CD4-positive, alpha-beta memory T cell (primary cell): ENCODE measurements at places on chromosomes 1 and 21.

- DNase-seq, result no peak
These were observed 73.8 kb downstream of the POU2F1 start for GRCh38 chr1:167294528-167294927.

- DNase-seq, result no peak
These were observed 10.0 kb downstream of the MRAP start for GRCh38 chr21:32308696-32309095.

- no peak for DNase-seq
These were observed 16.8 kb downstream of the FCER1A start for GRCh38 chr1:159318784-159319551.

GRCh38 chr1:243827206-243827605 is 22.8 kb downstream of the AKT3 start:
- no peak for DNase-seq

DNA sequence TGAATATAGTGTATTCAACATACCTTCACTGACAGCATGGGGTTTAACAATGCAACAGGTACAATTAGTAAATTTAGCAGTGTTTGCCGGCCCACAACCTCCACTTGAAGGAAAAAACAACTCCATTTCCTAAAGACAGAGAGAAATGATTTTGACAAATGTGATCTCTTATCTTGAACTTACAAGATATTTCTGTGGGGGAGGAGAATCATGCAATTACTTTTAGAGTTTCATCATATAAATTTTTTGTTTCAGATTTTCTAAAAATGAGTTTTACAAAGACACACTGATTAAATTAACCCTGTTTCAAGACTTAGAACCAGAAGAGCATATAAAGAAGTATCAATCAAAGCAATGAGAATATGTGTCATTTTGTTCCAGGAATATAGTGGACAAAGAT is 80.3 kb downstream of the NME7 start:
- no peak for DNase-seq

DNA sequence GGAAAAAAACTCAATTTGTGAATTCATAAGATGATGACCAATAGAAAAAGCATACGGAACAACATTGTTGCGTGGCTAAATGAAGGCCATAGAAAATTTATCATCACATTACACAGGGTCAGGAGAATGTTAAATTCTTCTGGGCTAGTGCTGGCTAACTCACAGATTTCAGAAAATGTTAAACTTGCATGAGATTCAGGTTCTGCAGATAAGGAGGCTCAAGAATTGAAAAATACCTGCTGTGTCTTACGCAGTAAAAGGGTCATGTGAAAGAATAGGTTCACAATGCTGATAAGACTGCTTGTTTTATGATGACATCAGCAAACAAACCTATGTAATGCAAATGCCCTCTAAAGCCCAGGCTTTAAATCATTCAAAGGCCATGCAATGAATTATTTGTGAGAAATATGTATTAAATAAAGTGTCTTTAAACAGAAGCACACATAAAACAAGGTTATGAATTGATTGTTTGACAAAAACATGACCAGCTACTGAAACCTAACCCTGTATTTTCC is 378.8 kb downstream of the USP25 start:
- DNase-seq, result no peak

- DNase-seq, result no peak
These were observed 229.9 kb downstream of the TTLL7 start for GRCh38 chr1:83769072-83769471.

- no peak for DNase-seq
These were observed 43.6 kb downstream of the ACP6 start for GRCh38 chr1:147626739-147627138.

DNA sequence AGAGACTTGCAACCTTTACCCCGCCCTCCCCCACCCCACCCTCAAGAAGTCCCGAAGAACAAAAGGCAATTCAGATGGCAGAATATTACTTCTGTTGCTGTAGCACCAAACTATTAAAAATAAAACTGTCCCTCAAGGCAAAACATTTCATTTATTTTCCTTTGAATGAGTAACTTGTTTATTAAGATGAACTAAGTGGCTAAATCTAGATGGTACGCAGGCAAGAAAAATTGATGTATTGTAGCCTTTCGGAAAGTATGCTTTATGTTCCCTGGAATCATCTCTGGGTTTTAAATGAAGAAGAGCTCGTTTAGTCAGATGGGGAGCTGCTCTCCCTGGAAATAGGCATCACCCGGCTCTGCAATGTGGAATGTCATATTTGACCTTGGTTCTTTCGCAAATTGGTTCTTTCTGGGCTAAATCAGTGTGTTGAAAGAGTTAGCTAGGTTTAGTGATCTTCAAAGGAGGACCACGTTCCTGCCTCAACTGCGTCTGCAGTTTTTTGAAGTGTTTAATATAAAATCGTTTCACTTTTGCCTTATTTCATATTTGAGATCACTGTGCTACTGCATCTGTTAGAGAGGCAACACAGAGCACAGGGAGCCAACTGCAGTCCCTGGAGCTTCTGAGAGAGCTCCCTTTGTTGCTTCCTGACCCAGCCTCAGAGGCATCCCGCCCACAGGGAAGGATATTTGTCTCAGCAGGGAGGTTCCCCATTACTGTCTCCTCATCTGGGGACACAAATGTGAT is 61.8 kb downstream of the KIF26B start:
- no peak for DNase-seq

DNA sequence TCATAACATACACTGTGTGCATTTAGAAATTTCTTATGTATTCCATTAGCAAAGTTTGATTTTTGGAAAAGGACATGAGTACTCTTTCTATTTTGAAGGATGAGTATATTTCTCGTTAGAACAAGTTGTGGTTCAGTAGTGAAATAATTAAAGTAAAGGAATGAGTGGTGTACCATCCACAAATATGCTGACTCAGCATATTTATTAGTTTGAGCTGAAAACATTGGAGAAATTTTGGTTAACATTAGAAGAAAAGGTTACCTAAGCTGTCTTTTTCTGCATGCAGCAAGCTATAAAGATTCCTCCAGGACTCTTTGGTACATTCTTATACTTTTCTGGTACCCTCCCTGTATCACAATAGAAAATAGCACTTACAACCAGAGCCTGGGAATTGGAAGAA is 5.7 kb upstream of the OR2L5 start:
- DNase-seq, result no peak

DNA sequence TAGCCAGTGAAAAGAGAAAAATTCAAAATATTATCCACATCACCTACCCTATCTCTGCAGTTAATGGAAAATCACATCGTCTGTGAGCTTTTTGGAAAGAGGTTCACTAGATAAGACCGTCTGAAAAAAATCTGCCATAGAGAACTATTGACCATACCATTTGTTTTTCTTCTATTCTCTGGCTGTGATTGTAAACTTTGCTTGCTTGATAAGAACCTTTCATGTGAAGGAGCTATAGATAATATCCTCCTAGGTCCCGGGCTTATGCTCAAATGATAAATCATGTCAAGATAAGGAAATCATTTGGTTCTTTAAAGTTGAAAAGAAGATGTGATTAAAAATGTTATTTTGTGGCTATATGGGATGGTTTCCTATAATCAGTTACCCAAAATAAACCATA is 369.9 kb downstream of the SIPA1L2 start:
- no peak for DNase-seq

DNA sequence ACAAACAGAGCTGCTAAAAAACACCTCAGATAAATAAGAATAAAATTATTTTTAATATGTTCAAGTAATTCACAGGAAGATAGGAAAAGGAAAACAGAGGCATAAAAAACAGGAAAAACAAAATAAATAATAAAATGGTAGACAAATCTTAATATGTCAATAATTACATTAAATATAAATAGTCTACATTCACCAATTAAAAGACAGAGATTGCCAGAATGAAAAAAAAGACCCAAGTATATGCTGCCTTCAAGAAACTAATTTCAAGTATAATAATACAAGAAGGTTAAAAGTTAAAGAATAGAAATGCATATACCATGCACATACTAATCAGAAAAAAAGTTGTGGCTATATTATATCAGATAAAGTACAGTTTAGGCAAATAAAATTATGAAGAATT is 1.9 kb downstream of the CYP2J2 start:
- no peak for DNase-seq

DNA sequence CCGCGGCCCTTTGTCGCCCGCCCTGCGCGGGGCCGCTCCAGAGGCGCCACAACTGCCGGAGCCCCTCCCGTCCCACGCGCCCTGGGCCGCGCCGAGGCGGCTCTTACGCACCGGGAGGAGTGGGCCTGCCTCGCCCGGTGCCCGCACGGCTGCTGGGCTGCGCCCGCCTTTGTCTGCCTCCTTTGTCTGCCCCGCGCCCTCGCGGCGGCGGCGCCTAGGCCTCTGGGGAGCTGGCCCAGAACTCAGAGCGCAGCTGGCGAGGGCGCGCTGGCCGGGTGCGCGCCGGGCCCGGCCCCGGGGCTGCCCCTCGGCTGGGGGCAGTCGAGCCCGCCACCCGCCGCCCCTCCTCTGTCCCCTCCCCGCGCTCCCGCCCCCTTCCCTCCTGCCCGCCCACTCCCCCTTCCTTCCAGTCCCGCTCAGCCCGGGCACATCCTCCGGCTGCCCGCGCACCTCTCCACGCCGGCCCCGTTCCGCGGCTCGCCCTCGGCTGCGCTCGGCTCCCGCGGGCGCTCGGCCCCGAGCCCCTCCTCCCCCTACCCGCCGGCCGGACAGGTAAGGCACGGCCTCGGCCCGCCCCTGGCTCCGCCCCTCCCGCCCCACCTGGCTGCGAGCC is at the start of gene DRAXIN:
Gene DRAXIN (plus strand): TSS at position 409 of the 613 bp plus-strand sequence. CDS start 14,549 bp downstream, outside the sequence.
- DNase-seq, result peak; percentile 6

DNA sequence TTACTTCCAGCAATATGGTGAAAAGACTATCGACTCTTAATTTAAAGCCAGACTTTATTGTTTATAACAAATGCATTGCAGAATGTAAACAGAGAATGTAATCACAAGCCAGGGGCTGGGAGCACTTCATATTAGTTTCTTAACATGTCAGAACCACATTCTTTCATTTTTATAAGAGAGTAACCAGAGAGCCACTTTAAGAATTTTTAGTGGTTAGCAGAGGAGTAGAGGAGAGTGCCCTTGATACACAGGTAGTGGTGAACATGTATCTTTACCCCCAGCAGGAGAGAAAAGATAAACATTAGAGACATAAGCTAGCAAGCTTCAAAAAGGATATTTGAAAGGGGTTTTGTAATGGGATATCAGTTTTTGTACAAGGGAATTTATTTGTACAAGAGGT is 11.1 kb downstream of the AMY2B start:
- DNase-seq, result no peak

- no peak for DNase-seq
These were observed 40.4 kb downstream of the CD55 start for GRCh38 chr1:207361889-207362288.

- DNase-seq, result no peak
These were observed 24.5 kb downstream of the SPOCD1 start for GRCh38 chr1:31791131-31791858.

- DNase-seq, result no peak
These were observed 221.8 kb upstream of the CHRM3 start for GRCh38 chr1:239164451-239165180.

DNA sequence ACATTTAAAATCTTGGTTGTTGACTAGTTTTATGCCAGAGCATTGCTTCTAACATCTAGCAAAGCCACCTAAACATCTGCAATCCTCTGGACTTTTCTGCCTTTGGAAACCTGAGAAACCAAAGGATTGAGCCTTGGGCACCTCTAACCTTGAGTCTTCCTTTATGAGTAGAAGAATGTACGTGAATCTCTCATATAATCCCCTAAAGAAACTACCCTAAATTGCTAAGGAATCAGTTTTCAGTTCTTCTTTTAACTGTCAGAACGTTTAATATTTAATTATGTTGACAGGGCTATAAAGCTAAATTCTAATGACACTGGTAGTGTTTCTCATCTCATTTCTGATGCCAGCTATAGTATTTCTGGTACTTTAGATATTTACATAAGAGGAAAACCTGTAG is 997.3 kb downstream of the AMY1C start:
- DNase-seq, result no peak

DNA sequence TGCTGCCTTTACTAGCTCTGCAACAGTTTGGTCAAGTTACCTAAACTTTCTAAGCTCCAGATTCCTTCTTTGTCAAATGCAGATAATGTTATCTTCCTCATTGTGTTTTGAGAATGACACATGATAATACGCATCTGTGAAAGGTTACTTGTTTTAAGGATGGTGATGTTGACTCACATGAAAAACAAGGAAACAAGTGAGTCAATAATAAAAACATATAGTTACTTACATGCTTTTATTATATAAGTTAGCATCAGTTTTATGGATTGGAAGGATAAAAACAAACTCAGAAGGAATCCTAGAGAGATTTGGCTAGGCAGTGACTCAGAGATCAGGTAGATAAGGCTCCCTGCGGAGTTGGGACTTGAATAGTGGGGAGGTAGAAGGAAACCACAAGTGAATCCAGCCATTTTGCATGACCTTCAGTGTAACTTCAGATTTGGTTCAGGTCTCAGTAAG is 144.6 kb downstream of the LMO4 start:
- no peak for DNase-seq

- no peak for DNase-seq
These were observed 211.1 kb downstream of the LRRC40 start for GRCh38 chr1:69994241-69994640.

GRCh38 chr1:239644604-239645003 is 258.2 kb downstream of the CHRM3 start:
- DNase-seq, result no peak

GRCh38 chr1:179953974-179954492 is 577 bp upstream of the CEP350 start:
- no peak for DNase-seq

GRCh38 chr1:202547215-202547614 is 163.0 kb downstream of the SYT2 start:
- no peak for DNase-seq

- DNase-seq, result peak; percentile 14
These were observed 55.0 kb upstream of the PAX7 start for GRCh38 chr1:18575620-18576019.

DNA sequence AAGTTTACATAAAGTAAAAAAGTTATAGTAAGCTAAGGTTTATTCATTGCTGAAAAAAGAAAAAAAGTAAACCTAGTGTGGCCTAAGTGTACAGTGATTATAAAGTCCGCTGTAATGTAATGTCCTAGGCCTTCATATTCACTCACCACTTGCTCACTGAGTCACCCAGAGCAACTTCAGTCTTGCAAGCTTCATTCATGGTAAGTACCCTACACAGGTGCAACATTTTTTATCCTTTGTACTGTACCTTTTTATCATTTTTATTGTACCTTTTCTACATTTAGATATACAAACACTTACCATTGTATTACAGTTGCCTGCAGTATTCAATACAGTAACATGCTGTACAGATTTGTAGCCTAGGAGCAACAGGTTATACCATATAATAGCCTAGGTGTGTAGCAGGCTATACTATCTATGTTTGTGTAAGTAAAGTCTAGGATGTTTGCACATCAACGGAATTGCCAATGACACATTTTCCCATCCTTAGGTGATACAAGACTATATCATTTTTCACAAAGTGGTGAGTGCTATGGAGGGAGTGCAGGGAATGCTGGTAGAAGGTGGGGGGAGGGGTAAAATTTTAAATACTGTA is 58.0 kb upstream of the DMRTA2 start:
- DNase-seq, result no peak

- DNase-seq, result no peak
These were observed 15.7 kb downstream of the PTPN22 start for GRCh38 chr1:113855630-113856400.
